Fibroblast of lung (primary cell): ENCODE measurements at places on chromosomes 11 and 22.

GRCh38 chr11:130166457-130166784 is 6.8 kb downstream of the ST14 start:
- peak; percentile 97 for DNase-seq

DNA sequence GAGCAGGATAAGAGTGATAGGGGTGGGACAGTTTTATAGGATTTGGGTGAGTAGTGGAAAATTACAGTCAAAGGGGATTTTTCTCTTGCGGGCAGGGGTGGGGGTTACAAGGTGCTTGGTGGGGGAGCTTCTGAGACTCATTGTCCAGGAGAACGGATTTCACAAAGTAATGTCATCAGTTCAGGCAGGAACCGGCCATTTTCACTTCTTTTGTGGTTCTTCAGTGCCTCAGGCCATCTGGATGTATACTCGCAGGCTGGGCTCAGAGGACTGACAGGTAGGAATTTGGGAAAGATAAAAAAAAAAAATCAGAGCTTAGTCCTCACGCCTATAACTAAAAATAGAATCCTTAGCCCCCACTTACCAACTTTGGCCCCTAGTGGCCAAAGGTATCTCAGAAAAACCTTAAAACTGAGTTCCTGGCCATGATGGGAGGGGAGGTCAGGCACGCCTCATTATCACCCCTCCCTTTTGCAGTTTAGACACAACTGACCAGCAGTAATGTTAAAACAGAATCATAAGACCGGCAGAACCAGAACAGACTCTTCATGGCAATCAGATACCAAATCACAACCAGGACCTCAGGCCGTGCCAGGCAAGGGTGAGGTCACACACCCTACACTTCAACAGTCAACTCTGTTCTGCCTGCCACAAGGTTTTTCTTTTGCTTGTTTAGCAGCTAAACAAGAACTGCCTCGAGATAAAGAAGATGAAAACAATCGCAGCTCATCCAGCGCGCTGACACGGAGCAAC is 8.9 kb upstream of the APOBEC3G start:
- DNase-seq = no peak

DNA sequence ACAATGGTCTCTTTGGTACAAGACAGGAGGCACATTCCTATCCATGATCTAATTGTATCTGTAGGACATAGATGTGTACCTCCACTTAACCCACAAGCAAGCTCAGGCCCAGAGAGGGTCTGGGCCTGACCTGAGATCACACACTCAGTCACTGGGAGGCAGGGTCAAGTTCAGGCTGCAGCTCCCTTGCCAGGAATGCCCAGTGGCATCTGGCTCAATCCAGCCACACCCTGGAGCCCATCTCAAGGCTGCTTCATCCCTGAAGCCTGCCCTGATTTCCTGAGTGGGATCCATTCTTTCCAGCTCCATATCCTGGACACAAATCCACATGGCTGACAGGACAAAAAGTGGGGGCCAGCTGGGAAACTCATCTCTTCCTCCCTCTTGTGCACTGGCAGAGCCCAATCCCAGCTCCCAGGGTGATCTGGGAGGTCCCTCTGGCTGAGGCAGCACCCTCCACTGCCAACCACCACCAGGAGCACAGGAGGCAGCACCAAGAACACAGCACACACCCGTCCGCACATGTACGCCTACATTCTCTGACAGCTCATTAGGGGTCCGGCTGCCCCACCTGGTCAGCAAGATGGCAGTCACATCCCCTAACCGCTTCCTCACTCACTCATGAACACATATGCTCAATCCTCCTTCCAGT is 39.2 kb upstream of the KLHL35 start:
- no peak for DNase-seq

DNA sequence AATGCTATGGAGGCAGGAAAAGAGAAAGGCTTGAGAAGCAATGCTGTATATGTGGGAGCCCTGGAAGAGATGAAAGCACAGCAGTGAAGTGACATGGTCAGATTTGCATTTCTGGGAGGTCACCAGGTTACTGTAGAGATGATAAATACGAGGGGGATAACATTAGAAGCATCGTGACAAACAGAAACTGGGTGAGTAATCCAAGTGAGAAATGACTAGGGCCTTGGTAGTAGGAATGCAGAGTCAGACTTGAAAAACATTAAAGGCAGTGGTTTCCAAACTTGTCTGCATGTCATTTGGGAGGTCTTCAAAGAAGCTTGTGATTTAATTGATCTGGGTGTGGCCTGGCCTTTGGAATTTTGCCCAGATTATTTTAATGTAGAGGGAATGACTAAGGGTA is 43.9 kb downstream of the CCDC34 start:
- DNase-seq = no peak

DNA sequence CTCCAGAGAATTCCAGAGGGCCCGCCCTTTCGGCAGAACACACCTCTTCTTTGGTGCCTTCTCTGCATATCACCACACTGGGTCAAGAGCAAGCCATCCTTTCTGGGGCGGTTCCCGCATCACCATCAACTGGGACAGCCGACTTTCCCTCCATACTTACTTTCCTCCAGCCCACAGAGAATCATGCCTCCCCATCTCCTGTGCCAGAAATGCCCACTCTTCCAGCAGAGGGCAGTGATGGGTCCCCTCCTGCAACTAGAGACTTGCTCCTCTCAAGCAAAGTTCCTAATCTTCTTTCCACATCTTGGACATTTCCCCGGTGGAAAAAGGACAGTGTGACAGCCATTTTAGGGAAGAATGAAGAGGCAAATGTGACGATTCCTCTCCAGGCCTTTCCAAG is 157.7 kb downstream of the C11orf91 start:
- DNase-seq = peak; percentile 58

GRCh38 chr22:17095538-17095937 is 10.7 kb downstream of the IL17RA start:
- DNase-seq = no peak

- no peak for DNase-seq
These were observed 1.9 kb downstream of the DUSP18 start for GRCh38 chr22:30665786-30666185.

DNA sequence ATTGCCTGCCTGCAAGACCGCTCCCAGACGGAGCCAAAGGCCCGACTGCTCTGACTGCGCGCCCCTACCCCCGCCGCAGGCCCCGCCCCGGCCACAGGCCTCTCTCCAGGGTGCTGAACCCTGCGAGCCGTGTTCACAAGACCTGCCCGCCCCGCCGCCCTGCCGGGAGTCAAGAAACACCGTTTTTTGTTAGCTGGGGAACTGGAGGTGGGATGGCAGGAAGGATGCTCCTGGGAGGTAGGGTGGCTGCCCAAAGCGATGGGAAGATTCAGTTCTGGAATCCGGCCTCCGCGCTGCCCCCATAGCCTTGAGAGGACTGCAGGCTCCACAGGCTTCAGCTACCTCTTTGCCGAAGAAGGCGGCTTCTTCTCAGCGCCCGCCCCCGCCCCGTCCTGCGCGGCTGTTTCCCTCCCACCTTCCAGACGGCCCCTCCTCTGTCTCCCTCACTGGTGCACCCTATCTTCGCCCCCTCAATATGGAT is 2.7 kb upstream of the PDE2A start:
- peak; percentile 44 for DNase-seq

- DNase-seq = peak; percentile 52
These were observed 18.8 kb upstream of the MAML2 start for GRCh38 chr11:96361778-96362177.

- DNase-seq = no peak
These were observed 156.9 kb downstream of the DBX1 start for GRCh38 chr11:20003351-20003750.

GRCh38 chr11:73426219-73426850 is 50.1 kb downstream of the RELT start:
- DNase-seq = peak; percentile 73

- peak; percentile 45 for DNase-seq
These were observed 396.2 kb downstream of the NTM start for GRCh38 chr11:131766637-131767036.

DNA sequence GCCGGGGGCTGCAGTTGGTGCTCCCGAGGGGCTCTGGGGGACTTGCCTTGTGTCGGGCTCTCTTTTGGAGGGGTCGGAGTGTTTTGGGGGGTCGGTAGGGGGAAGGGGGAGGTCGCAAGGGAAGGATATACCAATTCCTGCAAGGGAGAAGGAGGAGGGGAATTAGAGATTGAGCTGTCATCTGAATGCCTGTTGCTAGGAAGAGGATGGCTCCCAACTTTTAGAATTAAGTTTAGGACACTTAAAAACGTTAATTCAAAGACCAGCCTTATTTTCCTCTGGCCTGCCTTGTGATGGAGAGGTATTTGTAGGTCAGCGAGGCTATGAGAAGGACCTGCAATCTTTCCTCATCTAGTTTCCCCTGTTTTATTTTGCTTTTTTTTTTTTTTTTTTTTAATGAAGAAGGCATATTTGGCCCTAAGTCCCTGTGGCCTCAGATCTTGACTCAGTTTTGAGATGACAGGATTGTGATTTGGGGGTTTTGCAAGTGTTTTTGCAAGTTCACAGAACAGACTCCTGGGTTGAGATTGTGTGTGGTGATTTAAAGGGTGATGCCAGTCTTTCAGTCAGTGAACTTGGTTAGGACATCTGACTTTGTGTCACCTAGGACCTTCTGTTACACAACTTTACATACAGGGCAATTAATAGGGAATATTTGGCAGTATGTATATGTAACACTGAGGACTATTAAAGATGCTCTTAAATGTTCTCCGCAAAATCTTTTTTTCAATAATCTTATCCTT is 672 bp downstream of the TMEM135 start:
- DNase-seq = no peak

- DNase-seq = no peak
These were observed 604.4 kb downstream of the BUD13 start for GRCh38 chr11:116168459-116168787.

DNA sequence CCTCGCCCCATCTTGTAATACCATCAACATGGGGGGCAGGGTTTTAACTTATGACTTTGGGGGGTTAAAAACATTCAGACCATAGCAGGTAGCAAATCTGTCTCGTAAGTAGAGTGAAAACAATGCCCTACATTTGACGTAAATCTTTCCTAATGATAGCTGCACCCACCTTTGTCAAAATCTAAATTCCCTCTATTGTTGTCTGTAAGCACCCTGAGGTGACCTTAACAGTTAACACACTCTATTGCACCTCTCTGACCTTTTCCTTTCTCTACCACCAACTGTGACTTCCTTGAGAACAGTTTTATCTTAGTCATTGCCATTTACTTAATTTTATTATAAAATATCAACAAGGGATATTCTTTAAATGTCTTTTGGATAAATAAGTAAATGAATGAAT is 1024.9 kb upstream of the CNTN5 start:
- no peak for DNase-seq

- no peak for DNase-seq
These were observed 80.3 kb upstream of the SLC22A12 start for GRCh38 chr11:64510759-64511158.

DNA sequence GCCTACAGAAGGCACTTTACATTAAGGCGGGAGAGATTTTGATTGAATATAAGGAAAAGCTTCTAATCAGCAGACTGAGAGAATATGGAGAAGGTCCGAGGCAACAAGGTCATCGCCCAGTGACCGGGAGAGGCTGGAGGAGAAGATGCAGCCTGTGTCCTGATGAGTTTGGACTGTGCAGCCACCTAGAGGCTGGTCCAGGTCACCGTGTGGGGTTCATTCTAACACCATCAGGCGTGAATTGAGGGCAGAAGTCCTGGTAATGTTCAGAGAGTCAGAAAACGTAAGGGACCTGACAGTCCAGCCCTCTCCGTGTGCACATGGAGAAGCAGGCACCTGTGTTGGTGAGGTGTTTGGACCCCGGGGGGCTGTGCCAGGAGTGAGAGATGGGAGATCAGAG is 102.7 kb downstream of the FEZ1 start:
- no peak for DNase-seq

DNA sequence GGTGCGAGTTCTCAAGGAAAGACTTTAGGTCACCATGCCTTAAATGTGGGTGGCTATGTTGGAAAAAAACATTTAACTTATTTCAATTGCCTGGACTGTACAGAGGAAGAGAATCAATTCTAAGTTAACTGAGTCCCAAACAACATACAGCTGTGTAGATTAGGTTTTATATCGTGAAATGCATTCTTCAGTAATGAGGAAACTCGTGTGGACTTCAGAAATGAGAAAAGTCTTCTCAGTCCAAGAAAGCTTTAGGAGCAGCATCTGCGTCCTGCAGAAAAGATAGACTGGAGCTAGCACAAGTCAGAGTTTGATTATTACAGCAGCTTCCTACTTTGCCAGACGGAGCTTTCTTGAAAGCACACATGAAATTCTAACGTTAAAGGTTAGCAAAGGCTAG is 673.0 kb downstream of the OPCML start:
- DNase-seq = no peak

DNA sequence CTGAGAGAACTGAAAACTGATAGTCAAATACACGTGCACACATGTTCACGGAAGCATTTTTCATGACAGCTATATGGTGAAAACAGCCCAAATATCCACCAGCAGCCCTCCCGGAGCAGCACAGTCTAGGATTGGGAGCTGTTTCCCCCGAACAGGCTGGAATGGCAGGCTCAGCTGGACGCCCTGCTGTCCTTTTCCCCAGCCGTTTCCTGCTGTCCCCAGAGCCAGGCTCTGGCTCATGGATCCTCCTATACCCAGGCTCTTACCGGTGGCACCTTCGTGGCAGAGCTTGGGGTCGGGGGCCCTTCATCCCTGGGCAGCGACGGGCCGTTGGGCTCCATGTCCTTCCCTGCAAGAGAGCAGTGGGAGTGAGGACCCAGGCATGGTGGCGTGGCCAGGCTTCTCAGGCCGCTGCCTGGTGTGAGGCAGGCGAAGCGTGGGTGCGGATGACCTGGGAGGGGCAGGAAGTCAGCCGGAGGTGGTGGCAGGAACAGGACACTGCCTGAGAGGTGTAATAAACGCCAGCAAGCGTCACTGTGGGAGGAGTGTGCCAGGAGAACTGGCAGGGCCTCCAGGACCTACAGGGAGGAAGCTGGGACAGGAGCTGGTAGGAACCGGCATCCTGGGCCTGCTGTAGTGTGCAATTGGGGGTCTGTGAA is 38.8 kb downstream of the OSBPL5 start:
- no peak for DNase-seq

DNA sequence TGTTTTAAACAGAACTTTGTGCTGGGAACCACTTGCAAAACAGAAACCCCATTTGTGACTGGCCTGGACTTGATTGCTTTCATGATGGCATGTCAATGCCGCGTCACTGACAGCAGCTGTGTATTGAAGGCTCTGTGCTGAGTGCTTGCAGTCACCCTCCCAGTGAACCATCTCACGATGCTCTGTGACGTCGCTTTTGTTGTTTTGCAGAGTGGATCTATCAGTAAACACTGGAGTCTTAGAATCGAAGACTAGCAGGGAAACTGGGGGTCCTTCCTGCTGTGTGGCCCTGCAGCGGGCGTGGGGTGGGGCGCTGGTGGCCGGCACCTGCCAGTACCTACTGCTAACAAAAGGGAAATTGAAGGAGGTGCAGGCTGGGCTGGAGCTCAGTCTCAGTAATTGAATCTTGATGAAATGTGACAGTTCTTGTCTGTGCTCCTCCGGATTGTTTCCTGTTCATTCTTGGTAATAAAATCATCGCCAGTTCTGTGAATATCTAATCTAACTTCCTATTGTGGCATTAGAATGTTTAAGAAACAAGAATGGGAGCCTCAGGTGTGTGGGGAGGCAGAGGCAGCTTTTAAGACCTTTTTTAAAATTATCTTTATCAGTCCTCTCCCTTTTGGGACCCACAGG is 50.5 kb upstream of the PARVG start:
- peak; percentile 27 for DNase-seq

GRCh38 chr11:77851503-77851902 is 30.6 kb downstream of the AAMDC start:
- DNase-seq = no peak
